ENCODE measurements at places on chromosomes 2 and 18. TPM values are rescaled to one million over a fixed set of nuclear protein-coding genes. Genes with fewer than 3 reads are reported as not detected.

Gene KCNS3
- 75.3 TPM for total RNA-seq

Gene DPY30
- 234 TPM for total RNA-seq

Gene NEU4
- 5.9 TPM for total RNA-seq

Gene HRH4
- total RNA-seq: not detected

Gene BMPR2
- 9.8 TPM for total RNA-seq

Gene CCT4
- 275 TPM for total RNA-seq

Gene FBXO41
- 0.44 TPM for total RNA-seq

Gene SNED1
- not detected for total RNA-seq

Gene DES
- total RNA-seq: not detected

Gene DSEL
- total RNA-seq: 1.3 TPM

Gene AOX1
- total RNA-seq: 0.14 TPM

Gene VAMP5
- total RNA-seq: not detected

Gene TMEM163
- total RNA-seq: not detected

Gene FAM161A
- 0.88 TPM for total RNA-seq

Gene SOCS6
- 7.8 TPM for total RNA-seq

Gene LAMA3
- total RNA-seq: 19.2 TPM

Gene ATG9A
- total RNA-seq: 18.6 TPM

Gene RFTN2
- not detected for total RNA-seq

Gene ERFE
- 39.5 TPM for total RNA-seq

Gene NT5C1B
- not detected for total RNA-seq

Gene SPP2
- not detected for total RNA-seq

Gene MZT2A
- total RNA-seq: 217 TPM

Gene REG3A
- not detected for total RNA-seq
